ENCODE measurements at places on chromosomes 16 and 17.

- no peak for DNase-seq
Observed at GRCh38 chr16:1651094-1651973, 26.7 kb upstream of the JPT2 start.

DNA sequence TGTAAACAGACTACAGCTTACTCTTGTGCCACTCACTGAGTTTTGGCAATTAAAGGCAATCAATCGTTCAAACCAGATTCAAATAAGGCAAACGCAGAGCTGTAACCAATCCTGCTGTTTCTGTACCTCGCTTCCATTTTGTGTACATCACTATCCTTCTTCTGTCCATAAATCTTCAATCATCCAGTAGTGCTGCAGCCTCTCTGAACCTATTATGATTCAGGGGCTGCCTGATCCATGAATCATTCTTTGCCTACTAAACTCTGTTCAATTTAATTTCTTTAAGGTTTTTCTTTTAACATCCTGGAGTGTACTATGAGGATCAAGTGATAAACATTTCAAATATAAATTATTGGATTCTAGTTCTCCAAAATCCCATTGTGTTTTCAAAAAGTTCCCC lies 93.9 kb downstream of the CEP112 start:
- no peak for DNase-seq

DNA sequence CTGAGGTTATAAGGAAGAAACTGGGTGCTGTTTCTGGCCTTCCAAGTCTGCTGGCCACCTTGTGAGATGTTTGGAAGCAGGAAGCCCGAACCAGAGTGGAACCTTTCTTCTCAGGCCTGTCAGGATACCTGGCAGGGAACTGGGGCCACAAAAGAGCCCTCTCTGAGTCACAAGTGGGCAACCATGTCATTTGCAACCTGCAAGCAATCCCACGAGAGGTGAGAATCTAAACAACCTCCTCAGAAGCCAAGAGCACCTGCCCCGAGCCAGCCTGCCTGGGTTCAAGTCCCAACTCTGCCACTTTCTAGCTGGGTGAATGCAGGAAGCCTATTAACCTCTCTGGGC lies 3.3 kb downstream of the COTL1 start:
- no peak for DNase-seq

- no peak for DNase-seq
Observed at GRCh38 chr17:69246726-69247375, 18.2 kb upstream of the ABCA10 start.

- DNase-seq, result no peak
Observed at GRCh38 chr16:88276591-88276990, 106.2 kb upstream of the ZNF469 start.

- DNase-seq, result no peak
Observed at GRCh38 chr16:27174007-27174406, 29.3 kb upstream of the KDM8 start.

DNA sequence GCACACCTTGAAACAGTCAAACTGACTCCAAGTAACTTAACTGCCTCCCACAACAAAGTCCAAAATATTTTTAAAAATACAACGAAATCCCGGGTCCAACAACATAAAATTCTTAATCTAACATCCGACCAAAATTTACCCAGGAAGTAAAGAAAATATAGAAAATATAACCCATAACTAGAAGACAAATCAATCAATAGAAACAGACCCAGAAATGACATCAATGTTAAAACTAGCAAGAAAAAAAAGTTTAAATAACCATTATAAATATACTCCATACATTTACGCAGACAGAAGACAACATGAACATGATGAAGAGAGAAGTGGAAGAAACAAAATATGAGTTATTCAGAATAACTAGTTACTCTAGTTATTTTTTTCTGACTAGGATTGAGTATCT lies 3.7 kb downstream of the ZNF597 start:
- DNase-seq, result no peak

GRCh38 chr16:11612665-11613025 lies 25.9 kb upstream of the LITAF start:
- no peak for DNase-seq

DNA sequence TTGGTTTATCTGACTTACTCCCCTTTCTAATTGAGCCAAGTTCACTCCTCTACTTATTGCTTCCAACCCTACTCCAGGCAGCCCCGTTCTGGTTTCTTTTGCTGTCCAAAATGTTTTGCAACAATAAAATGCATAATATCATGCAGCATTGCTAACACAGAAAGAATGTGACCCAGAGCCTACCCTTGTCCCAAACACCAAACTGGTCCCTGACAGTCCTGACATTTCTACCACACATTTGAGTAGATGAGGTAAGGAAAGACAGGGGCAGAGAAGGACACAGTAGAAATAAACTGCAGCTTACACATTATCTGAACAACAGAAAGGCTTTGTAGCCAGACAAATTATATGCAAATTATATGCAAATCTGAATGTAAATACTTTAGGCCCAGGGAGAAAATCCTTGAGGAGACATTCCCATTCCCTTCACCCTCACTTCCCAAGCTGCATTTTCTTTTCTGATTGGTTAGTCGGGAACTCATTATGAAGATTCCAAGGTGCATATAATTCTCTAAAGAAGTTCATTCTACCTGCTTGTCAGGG lies 31.6 kb downstream of the SOX9 start:
- no peak for DNase-seq

DNA sequence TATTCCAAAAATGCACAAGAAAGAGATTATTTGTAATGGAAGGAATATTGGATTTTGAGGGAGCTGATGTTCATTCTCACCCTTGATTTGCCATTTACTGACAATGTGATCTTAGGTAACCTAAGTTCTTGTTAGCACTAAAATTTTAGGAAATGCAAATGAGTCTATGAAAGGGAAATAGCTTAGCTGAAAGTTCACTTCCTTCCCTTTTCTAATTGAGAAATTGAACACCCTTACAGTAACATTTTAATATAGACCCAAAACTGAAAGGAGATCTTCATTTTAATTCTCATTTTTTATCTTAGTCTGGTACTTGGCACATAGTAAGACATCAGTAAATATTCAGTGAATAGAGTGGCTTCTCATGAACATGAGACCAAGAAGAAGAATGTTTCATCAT lies 10.9 kb upstream of the WSB1 start:
- no peak for DNase-seq

GRCh38 chr16:88978608-88979346 lies 1.8 kb upstream of the CBFA2T3 start:
- no peak for DNase-seq

DNA sequence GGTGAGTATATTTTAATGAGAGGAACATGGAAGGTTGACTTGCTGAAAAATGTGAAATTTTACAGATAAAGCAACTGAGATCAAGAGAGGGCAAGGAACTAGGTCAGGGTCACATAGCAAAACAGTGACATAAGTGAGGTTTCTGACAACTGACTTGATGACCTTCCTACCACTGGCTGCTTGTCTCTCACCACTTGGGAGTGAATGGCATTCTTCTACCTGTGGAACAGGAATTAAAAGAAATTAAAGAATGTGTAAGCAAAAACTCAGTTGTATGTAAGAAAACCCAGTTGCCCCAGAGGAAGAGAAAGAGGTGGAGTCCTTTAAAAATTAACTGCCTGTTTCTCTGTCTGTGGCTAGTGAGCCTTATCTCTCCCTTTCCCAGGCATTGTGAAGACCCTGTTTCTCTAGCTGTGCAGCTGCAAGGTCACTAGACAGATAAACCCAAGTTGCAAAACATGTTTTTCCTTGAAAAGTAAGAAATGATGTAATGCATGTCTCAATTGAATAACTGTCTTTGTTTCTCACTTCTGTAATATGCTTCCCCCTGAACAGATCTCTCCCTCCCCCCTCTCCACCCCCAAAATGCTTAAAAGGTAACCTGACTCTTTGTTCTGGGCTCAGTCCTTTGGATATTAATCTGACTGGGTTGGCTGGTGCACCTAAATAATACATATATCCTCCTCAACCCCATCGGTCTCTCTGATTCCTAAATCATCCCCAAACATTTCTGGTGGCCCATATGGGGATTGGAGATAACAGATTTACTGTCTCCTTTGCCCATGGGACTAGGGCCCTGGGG lies 23.4 kb downstream of the ACSM1 start:
- DNase-seq, result no peak

DNA sequence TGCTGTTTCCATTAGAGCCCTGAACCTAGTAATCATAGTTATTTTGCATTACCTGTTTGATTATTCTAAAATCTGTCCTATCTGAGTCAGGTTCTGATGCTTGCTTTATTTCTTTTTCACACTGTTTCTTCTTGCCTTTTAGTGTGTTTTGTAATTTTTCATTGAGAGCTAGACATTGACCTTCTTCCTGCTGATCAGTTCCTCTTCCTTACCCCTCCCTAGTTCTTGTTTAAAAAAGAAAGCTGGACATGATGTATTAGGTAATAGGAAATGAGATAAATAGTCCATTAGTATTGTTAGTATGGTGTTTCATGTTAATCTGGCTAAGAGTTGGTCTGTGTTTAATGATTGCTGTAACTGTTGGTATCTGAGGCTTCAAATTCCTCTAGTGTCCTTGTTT lies 13.4 kb downstream of the WWP2 start:
- DNase-seq, result no peak

Data from non-pigmented ciliary epithelial cell (primary cell).